NCI-H510A (cell line): ENCODE measurements at places on chromosomes 5 and 9.

GRCh38 chr5:149399775-149400174 lies 20.7 kb upstream of the IL17B start:
- no peak for DNase-seq

DNA sequence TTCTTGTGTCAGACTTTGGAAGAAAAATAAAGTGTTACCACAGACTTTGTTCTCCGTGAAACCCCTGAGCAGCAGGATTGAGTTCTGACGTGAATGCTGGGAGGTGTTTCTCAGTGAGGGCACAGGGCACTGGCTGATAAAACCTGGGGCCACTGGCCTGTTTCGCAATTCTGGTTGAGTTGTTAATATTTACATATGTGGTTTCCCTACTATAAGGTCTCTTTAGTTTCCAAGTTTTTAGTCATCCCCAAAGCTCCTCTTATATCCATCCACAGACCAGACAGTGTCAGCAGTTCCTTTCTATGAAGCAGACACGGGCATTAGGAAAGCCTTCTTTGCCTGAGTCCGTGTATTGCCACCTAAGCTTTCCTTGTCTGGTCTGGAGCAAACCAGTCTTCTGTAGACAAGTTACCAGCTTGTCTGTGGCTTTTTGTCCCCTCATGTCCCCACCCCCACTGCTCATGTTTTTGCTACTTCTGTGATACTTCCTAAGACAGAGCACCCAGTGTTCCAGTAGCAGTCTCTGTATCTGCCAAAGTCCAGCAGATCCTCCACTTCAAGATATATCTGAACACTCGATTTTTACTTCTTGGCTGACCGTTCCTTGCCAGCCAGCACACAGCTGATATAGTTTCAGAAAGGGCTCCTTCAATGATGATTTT lies 42.0 kb downstream of the ACO1 start:
- no peak for DNase-seq

GRCh38 chr9:38026021-38026809 lies 42.8 kb downstream of the SHB start:
- no peak for DNase-seq

DNA sequence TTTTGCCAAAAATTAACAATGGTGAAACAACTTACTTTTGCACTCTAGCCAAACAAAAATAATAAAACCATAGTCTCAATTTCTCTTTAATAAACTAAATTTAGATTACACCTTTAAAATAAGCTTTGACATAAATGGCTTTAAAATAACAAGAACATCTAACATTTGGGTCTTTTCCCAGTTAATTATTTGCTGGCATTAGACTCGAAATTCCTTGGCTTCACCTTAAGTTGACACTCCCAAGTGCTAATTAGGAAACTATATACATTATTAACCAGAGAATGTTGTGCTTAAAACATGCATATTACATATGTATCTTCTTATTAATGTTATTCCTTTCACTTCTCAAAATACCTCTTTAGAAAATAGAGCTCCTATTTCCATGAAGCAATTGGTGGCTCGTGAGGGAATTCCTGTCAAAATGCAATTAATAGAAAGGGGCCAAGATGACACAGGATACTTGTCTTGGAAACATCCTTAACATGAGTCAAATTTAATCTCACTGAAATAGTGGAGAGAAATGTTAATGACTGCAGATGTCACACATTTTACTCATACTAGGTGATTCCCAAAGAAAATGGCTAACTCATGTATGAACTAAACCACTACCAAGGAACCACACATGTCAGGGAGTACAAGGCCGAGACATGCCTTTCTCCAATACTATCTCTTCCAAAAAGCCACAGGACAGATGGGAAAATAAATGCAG lies 932.9 kb upstream of the DMAC1 start:
- no peak for DNase-seq

- DNase-seq = no peak
Observed at GRCh38 chr9:131082774-131083512, 13.4 kb upstream of the AIF1L start.

GRCh38 chr5:75510836-75511434 lies 494 bp downstream of the CERT1 start:
- DNase-seq = peak; percentile 3

DNA sequence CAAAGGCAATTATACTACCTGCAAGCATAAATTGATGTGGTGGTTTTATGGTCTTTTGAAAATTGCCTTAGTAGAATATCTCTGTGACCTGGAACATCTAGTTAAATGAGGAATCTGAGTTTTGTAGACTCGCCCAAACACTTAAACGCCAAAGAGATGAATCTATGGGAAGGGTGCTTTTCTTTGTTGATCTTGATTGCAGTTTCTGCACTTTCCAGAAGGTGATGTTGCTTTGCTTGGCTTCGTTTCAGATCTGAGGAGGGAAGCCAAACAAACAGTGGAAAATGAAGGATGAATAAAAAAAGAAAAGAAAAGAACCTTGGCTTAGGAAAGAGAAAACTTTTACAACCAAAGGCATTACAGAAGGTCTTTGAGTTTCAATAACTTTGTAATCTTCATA lies 1021.2 kb downstream of the NR2F1-AS1 start:
- DNase-seq = no peak

DNA sequence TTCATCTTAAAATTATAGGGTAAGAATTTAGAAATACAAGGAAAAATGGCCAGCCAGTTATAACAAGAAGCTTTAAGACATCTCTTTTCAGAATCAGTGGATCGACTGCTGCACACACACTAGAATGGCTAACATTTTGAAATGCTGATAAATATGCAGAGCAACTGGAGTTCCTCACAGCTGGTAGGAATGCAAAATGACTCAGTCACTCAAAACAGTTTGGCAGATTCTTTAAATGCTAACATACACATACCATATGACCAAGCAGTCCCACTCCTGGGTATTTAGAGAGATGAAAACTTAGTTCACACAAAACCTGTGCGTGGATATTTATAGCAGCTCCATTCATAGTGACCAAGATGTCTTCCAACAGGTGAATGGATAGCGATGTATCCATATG lies 23.2 kb upstream of the PSAT1 start:
- DNase-seq = no peak

DNA sequence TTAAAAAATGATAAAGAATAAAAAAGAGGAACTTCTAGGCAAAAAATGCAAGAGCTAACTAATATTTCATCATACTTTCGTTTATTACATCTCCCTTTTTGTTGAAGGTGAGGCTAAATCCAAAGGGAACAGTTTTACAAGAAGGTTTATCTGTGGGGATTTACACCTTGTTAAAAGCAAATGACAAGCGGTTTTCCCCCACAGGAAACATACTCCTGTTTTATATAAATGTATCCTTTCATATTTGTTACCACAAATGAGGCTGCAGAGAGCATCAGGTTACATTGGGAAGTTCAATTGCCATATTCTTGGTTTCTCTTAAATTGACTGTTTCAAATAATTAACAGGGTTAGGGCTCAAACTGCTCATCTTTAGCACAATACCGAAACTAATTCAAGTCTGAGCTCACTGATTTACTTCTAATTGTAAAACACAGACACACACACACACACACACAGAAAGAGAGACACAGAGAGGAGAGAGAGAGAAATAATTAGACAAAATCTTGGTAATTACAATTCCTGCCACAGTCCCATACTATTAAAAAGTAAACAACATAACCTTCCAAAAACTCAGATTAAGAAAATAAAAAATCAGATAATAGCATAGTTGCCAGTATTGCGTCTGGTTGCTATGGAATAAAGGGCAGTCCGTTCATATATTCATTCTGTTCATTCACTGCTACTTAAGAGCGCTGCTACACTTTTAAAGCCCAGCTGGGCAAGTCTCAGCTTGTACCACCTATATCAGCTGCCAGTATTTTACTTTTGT lies 17.1 kb downstream of the RFX3 start:
- DNase-seq = peak; percentile 26

- DNase-seq = no peak
Observed at GRCh38 chr5:133251296-133252132, 199.7 kb downstream of the HSPA4 start.

GRCh38 chr9:35324966-35325365 lies 163.2 kb downstream of the UNC13B start:
- no peak for DNase-seq

GRCh38 chr9:115615000-115615401 lies 497.0 kb upstream of the TNC start:
- no peak for DNase-seq

GRCh38 chr5:166499447-166500240 lies 1791.8 kb upstream of the WWC1 start:
- no peak for DNase-seq

- DNase-seq = no peak
Observed at GRCh38 chr9:109934857-109935215, 154.8 kb downstream of the PALM2AKAP2 start.

GRCh38 chr5:107806705-107807104 lies 136.0 kb upstream of the EFNA5 start:
- DNase-seq = no peak

GRCh38 chr5:6376974-6377520 lies 1.3 kb downstream of the MED10 start:
- no peak for DNase-seq

DNA sequence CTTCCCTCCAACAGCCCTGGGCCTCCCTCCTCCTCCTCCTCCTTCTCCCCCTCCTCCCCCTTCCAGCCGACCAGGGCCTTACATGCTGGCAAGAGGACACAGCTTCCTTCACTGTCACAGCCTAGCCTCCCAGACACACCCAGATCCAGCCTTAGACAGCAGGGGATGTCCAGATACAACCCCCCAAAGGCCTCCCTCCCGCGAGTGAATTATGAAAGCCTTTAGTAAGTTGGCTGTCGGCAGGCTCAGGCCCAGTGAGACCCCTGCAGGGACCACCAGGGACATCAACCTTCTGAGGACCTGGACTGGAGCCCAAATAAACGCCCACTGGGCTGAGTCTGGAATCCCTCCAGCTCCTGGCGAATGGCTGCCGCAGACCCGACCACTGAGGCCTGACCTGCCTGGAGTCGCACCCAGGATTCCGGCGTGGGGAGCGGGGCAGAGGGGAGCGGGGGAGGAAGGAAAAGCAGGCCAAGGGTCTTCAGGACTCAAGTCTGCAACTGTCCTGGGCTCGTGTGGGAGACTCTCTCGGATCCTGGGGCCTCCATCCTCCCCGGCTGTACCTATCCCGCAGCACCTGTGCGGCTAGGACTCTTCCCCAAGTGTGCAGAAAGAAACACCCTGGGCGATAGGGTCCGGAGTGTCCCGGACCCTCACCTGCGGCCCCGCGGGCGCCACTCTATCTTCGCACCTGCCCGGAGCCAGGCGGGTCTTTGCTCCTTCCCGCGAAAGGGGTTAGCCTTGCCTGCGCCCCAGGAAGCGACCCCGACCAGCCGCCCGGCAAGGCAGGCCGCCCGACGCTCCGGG lies 705 bp downstream of the SEPTIN8 start:
- DNase-seq = no peak

GRCh38 chr5:131096774-131097710 lies 68.0 kb downstream of the HINT1 start:
- DNase-seq = no peak

DNA sequence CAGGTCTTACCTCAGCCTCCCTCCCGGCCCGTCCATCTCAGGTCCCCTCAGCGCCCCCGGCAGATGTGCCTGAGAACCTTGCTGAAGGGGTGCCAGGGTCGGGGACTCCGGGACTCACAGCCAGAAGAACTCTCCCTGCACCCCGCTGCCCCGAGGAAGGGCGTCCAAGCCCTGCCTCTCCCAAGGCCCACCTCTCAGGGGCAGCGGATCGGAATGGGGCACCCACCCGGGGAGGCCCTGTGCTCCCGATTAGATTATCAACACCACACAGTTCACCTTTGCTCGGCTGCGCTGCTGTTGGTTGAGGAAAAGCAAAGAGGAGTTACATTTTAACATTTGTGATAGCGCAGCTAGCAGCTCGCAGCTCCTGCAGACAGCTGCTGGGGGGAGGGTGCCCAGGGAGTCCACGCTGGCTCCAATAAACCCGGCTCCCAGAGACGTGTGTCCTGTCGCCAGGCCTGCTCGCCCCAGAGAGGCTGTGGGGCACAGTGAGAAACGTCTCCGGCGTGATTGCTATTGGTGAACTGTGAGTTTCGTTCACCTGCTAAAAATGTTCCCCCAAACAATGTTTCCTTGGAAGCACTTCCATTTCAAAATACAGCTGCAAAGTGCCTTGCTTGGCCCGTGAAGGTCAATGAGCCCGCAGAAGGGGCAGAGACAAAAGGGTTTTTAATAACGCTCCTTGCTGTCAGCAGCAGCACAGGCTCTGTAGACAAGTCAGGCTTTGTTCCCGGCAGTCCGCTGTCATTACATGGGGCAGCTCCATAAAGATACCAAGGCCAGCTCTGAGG lies 18.6 kb upstream of the SLC6A19 start:
- no peak for DNase-seq

- DNase-seq = no peak
Observed at GRCh38 chr9:105344283-105344682, 99.8 kb downstream of the SLC44A1 start.

DNA sequence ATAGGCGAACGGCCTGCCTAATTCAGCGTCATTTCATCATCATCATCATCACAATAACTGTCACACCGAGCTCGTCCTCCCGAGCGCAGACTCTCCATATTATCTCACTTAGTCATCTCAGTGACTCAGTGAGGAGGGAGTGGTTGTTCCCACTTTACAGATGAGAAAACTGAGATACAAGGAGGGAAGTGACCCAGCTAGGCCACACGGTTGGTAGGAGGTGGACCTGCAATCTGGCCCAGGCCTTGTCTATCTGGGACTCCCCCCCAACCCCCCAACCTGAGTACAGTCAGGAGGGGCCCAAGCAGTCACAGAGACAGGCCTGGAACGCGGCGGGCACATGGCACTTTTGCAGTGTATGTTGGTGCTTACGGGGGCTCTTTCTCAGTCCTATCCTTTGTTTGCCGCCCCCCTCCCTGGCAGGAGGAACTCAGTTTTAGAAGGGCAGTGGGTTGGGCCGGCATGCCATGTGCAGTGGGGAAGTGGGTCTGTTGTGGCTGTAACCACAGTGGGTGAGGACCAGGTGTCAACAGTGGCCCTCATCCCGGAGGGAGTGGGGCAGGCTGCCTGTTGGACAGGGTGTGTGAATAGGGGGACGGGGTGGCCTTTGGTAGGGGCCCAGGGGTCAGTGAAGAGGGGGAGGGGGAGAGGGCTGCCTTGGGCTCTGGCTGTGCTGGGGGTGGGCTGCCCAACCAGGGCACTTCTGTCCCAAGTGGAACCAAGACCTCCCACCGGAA lies 1.7 kb upstream of the RXRA start:
- DNase-seq = no peak

DNA sequence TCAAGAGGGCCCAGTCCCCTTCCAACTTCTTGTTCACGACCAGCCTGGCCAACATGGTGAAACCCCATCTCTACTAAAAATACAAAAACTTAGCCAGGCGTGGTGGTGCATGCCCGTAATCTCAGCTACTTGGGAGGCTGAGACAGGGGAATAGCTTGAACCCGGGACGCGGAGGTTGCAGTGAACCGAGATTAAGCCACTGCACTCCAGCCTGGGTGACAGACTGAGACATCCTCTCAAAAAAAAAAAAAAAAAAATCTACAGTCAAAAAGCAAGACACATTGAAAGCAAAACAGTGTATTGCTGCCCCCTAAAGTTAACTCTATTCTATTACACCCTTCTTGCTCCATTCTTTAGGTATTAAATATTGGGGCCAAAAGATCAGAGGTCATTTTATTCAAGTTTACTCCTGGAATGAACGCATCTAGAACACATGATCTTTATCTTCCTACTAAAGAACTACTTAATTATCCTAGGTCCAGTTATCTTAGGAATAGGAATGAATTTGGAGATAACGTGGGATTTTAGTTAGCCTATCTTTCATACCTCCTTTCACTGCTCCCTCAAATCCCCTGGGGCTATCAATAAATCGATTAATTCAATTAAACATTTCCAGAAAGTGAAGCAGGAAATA lies 2.4 kb downstream of the ATG12 start:
- DNase-seq = no peak

GRCh38 chr5:138110266-138110963 lies 26.6 kb downstream of the WNT8A start:
- no peak for DNase-seq
